Natural killer cell treated with Interleukin-12 subunit alpha and Interleukin-12 subunit beta and Interleukin-15 and Interleukin-18, amount 100 ng/mL, for 72 hours (primary cell): ENCODE measurements at places on chromosomes 12 and 14.

GRCh38 chr12:11607313-11608081, 42.0 kb upstream of the ETV6 start:
- H3K36me3 ChIP-seq, result no peaks in the 10 kb centered on the region
- no peak for DNase-seq
- no peaks in the 10 kb centered on the region for H3K4me1 ChIP-seq
- H3K27me3 ChIP-seq, result peaks cover 7% of the 10 kb centered on the region
- H3K27ac ChIP-seq, result no peak overlapping the region

DNA sequence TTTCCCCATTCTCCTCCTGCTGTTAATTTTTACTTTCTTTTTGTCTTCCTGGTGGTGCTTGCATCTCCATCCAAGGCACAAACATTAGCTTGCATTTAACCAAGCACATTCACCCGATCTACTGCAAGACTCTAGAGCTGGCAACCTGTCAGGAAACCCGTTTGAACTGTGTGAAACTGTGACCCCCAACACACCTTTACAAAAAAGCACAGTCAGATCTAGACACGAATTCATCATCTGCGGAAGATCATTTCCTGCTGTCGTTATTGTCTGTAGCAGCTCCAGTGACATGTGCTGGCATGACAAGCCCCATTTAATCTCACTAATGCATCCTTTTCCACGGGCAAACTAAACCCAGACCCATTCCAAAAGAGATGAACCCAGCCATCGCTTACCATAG, 340.5 kb downstream of the VRK1 start:
- DNase-seq, result no peak
- H3K27me3 ChIP-seq, result peaks cover 4% of the 10 kb centered on the region
- H3K4me1 ChIP-seq, result peaks cover 15% of the 10 kb centered on the region
- H3K36me3 ChIP-seq, result peaks cover 4% of the 10 kb centered on the region
- no peak overlapping the region for H3K27ac ChIP-seq

- no peak overlapping the region for H3K27ac ChIP-seq
- no peak overlapping the region for H3K4me3 ChIP-seq
- DNase-seq, result no peak
- no peaks in the 10 kb centered on the region for H3K27me3 ChIP-seq
- H3K36me3 ChIP-seq, result no peaks in the 10 kb centered on the region
These were observed 472.0 kb upstream of the TBX3 start for GRCh38 chr12:115155665-115156645.

GRCh38 chr12:43338848-43339526, 213.0 kb downstream of the ADAMTS20 start:
- H3K27me3 ChIP-seq, result no peaks in the 10 kb centered on the region
- H3K36me3 ChIP-seq, result no peaks in the 10 kb centered on the region
- no peaks in the 10 kb centered on the region for H3K4me1 ChIP-seq
- no peak overlapping the region for H3K27ac ChIP-seq

- no peaks in the 10 kb centered on the region for H3K36me3 ChIP-seq
- H3K27ac ChIP-seq, result no peak overlapping the region
- no peak for DNase-seq
- H3K27me3 ChIP-seq, result no peaks in the 10 kb centered on the region
- H3K4me1 ChIP-seq, result peaks cover 7% of the 10 kb centered on the region
These were observed 16.1 kb upstream of the P2RX7 start for GRCh38 chr12:121116318-121117225.
